ENCODE measurements at places on chromosomes 12 and 14.
A peak's percentile ranks its signal among the peaks of the same experiment; 100 is the strongest.

DNA sequence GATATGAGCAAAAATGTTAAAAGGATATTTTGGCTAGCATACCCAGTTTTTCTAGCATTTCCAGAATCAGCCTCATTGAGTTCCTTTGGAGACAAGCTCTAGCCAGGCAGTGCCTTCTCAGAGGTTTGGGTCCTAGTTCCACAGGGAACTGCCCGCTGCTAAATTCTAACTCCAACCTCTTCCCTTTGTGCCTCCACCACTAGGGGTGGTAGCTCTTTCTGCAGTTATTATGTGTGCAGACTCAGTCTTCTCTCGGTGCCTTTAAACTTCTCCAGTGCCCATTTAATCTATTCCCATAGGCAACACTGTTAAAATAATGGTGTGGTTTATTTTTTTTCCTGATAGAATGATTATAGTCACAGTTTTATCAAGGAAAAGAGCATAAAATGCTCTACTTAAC lies 21.5 kb upstream of the SLC25A3 start:
- no peak for DNase-seq

DNA sequence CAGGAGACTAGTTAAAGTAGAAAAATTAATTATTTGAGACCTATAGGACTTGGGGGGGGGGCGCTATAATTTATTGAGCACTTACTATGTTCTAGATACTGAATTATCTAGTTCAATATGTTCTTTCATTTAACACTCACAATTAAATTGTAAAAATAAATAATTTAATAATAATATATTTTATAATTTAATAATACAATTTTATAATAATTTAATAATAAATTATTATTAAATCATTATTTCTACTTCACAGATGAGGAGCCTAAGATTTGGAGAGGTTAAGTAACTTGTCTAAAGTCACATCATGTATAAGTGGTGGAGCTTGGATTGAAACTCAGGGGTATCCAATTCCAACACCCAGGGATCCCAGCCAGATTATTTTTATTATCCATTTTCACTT lies 98.8 kb upstream of the CCDC175 start:
- no peak for DNase-seq

DNA sequence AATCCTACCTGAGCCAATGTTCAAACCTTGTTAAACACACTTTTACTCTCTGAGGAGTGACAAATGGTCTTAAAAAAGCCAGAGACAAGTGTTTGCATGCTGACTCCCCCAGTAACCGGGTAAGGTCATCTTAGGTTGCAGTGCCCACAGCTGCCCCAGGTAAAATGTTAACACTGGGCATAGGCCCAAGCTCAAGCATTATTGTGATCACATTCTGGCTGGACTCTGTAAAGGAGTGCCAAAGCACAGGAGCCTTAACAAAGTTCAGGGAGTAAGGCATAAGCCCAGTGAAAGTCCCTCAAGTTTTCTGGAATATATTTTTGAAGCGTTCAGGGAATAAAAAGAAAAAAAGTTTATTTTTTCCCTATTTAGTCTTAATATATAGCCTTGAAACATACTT lies 8.6 kb downstream of the EDDM3A start:
- no peak for DNase-seq

DNA sequence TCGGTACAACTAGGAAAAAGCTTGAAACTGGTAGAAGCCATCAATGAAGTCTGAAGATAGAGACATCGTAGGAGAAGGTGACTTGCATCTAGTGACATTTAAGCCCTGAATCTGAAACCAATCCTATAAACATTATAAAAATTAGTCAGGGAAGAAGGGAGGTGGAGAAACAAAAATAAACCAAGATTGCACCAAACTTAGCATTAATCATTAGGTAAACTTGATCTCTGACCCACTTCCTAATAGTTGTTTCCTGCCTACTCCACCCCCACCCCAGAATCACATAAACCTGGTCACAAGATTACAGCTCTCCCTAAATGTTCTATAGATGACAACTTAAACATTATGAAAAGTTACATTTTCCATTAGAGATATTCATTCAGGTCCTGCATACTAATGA lies 40.4 kb downstream of the TSPAN19 start:
- no peak for DNase-seq

DNA sequence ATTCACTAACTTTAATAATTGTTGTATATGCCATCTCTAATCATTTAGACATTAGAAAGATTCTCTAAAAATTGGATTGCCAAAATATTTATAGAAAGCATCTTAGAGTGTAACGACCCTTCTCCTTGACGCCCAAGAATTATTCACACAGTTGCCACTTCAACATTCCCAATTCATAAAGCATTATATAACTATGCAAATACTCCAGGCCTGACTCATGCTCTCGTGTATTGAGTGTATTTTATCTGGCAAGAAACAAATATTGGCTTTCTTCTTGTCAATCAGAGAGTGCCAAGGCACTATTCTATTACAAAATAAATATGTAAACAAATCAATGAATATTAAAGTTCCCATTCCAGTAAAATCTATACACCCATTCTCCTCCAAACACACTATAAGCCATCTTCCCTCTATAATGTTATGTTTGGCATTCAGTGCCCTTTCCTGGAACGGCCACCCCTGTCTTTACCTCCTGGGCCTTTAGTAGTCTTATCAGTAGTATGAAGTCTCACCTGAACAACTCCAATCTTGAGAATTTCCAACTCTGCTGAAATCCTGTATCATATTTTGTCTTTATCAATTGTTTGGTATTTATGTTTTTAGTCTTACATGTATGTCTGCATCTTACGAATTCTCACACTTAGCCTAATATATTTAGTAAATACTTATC lies 182.6 kb downstream of the PIK3C2G start:
- no peak for DNase-seq

DNA sequence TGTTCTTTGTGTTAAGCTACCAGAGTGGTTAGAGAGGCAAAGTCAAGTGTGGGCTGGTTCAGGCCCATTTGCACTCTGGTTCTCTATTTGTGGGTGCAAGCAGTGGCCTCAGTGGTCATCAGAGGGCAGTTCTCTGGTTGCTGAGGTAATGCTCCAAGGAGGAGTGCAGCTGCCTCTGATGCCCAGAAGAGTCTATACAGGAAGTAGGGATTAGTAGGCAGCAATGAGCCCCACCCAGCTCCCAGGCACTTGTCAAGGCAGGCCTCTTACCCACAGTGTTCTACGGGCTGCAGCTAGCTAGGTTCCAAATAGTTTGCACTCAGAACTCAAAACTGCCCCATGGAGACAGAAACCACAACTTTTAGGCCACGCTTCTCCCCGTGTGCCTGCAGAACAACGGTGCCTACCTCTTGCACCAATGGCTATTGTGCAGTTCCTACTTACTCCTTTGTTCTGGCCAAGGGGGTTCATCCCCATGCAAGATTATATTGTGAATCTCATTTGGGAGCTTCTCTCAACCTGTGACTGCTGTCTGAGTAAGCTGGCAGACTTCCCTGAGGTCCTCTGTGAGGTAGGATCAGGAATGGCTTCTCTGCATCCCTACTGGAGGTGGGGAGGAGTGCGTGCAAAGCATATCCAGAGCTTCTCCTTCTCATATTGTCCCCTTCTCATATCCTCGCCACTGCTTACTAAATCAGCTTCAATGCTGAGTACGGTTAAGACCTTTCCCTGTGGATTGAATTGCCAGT lies 410.3 kb upstream of the LMO3 start:
- no peak for DNase-seq

GRCh38 chr12:112463478-112463877 lies 44.7 kb downstream of the PTPN11 start:
- no peak for DNase-seq

DNA sequence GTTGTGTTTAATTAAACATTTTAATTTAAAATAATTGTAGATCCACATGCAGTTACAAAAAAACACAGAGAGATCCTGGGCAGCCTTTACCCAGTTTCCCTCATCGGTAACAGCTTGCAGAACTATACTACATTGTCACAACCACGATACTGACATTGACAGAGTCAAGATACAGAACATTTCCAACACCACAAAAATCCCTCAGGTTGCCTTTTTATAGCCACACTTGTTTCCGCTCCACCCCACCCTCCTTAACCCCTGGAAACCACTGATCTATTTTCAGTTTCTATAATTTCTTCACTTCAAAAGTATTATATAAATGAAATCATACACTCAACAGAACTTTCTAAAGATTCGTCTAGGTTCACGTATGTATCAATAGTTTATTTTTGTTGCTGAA lies 458.8 kb upstream of the SOX5 start:
- no peak for DNase-seq

- DNase-seq, result no peak
Measured at GRCh38 chr14:75748336-75748735, 87.3 kb downstream of the TTLL5 start.

DNA sequence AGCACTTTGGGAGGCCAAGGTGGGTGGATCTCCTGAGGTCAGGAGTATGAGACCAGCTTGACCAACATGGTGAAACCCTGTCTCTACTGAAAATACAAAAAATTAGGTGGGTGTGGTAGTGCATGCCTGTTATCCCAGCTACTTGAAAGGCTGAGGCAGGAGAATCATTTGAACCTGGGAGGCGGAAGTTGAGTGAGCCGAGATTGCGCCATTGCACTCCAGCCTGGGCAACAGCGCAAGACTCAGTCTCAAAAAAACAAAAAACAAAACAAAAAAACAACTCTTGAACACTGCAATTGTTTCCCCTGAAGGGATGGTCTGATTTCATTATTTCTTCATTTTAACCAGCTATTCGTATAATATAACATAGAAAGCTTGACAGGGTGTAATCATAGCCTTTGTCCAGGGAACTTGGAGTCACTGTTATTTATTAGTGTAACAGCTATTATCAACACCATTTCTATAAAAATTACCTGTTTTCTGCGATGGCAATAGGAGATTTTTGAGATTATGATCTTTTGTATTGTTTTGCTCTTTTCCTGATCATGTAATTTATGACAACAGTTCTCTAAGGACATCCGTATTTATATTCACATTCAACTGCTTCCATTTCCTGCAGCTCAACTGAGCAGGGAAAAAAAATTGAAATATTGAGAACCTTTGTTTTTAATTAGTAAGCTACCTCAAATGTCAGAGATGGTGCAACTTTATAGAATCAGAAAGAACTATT lies 94.7 kb downstream of the DIP2B start:
- peak; percentile 23 for DNase-seq

DNA sequence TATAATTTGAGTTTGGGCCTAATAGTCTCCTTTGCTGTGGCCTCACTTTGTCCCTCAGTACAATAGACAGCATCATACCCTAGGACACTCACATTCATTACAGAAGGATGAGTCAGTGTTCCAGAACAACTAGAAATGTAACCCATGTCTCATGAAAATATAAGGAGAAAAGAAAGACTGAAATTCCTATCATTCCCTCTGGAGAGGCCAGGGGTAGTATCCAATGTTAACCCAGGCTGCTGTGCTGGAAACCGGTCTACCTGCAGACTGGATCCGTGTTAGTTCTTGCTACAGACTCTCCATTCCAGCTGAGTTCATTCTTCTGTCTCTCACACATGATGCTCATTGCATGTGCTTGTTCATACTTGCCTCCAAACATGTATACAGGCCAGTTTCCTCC lies 75.8 kb upstream of the HOXC13 start:
- DNase-seq, result no peak

- DNase-seq, result peak; percentile 85
Measured at GRCh38 chr14:20986811-20987210, 3.0 kb upstream of the METTL17 start.

DNA sequence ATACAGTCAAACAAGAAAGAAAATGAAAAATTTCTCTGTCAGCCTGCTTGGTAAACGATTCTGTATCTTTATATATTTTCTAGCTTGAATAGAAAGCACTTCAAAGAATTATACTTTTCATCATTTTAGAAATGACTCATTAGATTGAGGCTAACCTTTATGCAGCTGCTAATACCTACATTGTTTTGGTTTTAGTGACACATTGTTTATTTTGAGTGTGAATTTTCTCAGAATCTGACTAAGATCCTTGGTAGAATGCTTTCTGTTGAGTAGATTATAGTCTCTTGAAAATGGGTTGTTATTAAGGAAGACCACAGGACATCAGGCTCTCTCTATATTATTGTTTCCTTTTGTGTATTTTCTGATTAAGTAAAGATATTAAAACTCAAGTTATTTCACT lies at the start of gene PMCH:
PMCH (minus strand) TSS at position 45 of the 400 bp plus-strand sequence. CDS start 63 bp downstream, outside the sequence.
- DNase-seq, result no peak

- DNase-seq, result no peak
Measured at GRCh38 chr12:128974881-128975280, 121.6 kb downstream of the GLT1D1 start.

- no peak for DNase-seq
Measured at GRCh38 chr14:49052521-49052920, 533.7 kb downstream of the RPS29 start.

DNA sequence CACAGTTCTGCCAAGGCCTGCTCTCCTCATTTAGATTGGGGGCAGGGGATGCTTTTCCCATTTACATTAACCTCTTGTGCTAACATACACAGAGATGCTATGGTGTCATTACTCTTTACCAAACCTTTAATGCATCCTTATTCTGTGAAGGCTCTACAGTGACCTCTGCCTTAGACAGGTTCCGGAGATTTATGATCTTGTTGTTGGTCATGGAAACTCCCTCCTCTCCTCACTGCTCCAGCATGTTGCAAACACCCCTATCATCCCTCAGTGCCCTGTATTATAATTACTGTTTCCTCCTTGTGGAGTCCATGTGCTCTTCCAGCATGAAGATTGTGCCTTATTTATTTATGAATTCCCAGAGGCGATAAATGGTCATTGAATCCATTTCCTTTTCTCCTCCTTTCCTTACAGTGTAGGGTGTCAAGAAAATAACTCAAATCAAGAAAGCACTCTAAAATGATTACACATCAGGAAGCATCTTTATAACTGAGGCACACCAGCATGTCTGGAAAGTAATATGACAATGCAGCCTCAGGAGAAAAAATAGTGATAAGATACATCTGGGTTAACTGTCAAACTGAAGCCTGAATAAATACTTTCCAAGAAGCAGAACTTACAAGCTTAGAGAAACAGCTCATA lies 37.8 kb downstream of the RTN1 start:
- no peak for DNase-seq

- no peak for DNase-seq
Measured at GRCh38 chr12:5718680-5719079, 226.4 kb downstream of the ANO2 start.

- DNase-seq, result no peak
Measured at GRCh38 chr12:101929365-101930041, 52.1 kb downstream of the DRAM1 start.

DNA sequence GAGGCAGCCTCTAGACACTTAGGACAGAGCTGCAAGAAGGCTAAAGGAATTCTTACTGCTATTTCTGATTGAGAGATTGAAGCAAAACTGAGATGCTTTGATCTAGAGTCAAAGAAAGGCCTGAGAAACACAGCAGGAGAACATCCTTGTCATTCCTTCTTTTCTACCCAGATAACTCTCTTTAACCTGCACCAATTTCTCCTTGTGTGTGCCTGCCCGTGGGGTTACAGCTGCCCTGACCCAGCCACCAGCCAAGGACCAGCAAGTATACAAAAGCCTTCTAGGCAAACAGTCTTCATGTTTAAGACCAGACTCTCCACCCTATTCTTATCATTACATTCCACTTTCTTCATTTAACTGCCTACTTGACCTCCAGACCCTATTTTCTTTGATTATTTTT lies 81.7 kb upstream of the PRB2 start:
- no peak for DNase-seq
